ENCODE measurements at places on chromosomes 3 and 15. TPM values are rescaled to one million over a fixed set of nuclear protein-coding genes. Genes with fewer than 3 reads are reported as not detected.

EFHB gene
- 0.61 TPM for total RNA-seq

ABHD6 gene
- 4.3 TPM for total RNA-seq

PRSS50 gene
- total RNA-seq = not detected

ANKRD34C gene
- not detected for total RNA-seq

TAMM41 gene
- 16.6 TPM for total RNA-seq

DNASE1L3 gene
- not detected for total RNA-seq

TMEM45A gene
- 28.3 TPM for total RNA-seq

CXCR6 gene
- not detected for total RNA-seq

MOBP gene
- 0.04 TPM for total RNA-seq

PROS1 gene
- total RNA-seq = 3.7 TPM

SNX22 gene
- total RNA-seq = 1.6 TPM

MYO5A gene
- total RNA-seq = 15.2 TPM

WDR72 gene
- total RNA-seq = not detected

GPR87 gene
- not detected for total RNA-seq

TRIM71 gene
- 0.05 TPM for total RNA-seq

PARP16 gene
- 12.9 TPM for total RNA-seq

SLC2A2 gene
- not detected for total RNA-seq

CFAP20DC gene
- total RNA-seq = not detected

ZNF280D gene
- 15.9 TPM for total RNA-seq

CPLX3 gene
- total RNA-seq = not detected

CHSY1 gene
- 87.1 TPM for total RNA-seq

THAP10 gene
- total RNA-seq = 5.5 TPM

CACNA2D3 gene
- total RNA-seq = 0.15 TPM

ACTC1 gene
- total RNA-seq = 325 TPM

HSPBAP1 gene
- total RNA-seq = 14.2 TPM

VEPH1 gene
- not detected for total RNA-seq

STAC gene
- not detected for total RNA-seq

KLHL40 gene
- total RNA-seq = 0.71 TPM

ADGRG7 gene
- not detected for total RNA-seq

EFCAB12 gene
- not detected for total RNA-seq

UTS2B gene
- total RNA-seq = not detected

Data from SJCRH30 (cell line).